Right hindlimb (tissue), 1 donor: ENCODE measurements at places on chromosomes 5 and 9.

- DNase-seq: peak; percentile 58
Measured at GRCh38 chr5:134125039-134126015, 10.8 kb downstream of the TCF7 start.

GRCh38 chr9:90433398-90433941 lies 209.2 kb downstream of the DIRAS2 start:
- peak; percentile 22 for DNase-seq

GRCh38 chr9:112226091-112226490 lies 51.0 kb upstream of the SUSD1 start:
- DNase-seq: no peak

GRCh38 chr9:120982836-120983235 lies 56.2 kb upstream of the TRAF1 start:
- DNase-seq: no peak

GRCh38 chr9:72588336-72588735 lies 66.9 kb downstream of the TMC1 start:
- DNase-seq: peak; percentile 50

DNA sequence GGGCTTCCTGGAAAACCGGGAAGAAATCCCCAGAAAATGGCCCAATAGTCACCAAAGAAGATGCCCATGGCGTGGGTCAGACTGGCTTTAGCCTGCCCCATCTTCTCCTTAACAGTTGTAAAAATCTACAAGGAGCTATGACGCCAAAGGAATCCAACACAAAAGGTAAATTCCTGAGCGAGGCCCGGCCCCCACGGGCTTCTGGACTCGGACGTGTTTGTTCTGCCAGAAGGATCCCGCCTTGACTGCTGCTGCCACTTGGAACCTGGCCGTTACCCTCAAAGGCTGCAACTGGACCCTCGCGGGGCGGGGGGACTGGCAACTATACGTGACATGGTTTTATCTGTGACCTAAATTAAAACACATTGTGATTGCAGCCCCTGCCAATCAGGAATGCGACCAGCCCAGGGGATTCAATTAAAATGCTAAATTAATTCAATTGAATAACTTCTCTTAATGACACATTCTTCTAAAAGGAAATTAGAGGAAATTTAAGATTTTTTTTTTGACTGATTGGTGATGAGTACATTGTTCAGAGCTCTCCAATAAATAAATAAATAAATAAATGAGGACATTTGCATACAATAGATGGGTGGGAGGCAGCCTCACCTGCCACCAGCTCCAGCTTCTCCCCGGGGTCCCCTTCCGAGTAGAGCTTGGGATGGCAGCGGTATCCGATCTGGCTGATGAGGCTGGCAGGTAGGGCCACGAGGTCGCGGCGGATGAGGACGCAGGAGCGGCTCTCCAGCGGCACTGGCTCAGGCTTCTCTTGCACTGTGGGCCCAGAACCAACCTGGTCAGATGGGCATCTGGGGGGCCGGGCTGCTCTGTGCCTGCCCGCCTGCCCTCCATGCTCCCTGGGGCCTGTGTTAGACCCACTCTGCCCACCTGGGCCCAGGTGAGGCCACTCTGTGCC lies 54.7 kb upstream of the UBAC1 start:
- no peak for DNase-seq

DNA sequence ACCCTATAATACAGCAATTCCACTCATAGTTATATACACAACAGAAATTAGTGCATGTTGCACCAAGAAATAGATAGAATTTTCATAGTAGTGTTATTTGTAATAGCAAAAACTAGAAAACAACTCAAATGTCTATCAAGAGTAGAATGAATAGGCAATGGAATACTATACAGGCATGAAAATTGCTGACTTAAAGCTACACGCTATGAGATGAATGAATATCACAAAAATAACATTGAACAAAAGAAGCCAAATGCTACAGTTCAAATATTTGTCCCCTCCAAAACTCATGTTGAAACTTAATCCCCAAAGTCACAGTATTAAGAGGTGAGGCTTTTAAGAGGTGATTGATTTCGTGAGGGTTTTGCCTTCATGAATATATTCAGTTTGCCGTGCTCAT lies 215.1 kb downstream of the FRMD3 start:
- DNase-seq: no peak

GRCh38 chr5:86968301-86968753 lies 299.4 kb upstream of the RASA1 start:
- DNase-seq: peak; percentile 80

DNA sequence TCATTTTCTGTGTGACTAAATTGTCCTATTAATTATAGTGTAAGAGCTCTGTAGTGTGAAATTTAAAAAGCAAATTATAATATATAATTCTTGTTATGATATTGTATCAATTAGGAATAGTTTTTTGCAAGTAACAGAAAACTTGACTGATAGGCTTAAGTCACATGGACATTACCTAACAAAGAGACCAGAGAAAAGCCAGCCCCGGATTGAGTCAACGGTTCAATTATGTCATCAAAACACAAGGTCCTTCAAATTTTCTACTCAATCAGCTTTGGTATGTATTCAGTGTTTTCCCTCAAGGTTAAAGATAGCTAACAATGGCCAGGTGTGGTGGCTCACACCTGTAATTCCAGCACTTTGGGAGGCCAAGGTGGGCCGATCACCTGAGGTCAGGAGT lies 126.7 kb upstream of the PTGER4 start:
- DNase-seq: no peak

DNA sequence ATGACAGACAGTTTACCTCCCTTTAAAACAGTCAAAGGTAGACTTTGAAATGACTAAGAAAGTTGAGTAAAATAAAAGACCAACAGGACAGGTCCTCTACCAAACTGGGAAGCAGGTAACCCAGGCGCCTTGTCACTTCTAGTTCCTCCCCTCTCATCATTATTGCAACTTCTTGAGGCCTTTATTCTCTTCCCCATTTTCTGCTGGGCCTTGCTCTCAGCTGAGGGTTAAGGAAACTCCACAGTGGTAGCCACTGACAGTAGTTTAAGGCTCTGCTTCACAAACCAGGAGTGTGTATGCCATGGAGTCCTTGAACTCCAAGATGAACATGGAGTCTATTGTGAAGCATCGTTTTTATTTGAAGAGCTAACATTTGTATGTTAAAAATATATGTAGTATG lies 36.9 kb upstream of the TCERG1 start:
- DNase-seq: no peak

- DNase-seq: no peak
Measured at GRCh38 chr5:3598769-3599211, 3.2 kb downstream of the IRX1 start.

- DNase-seq: no peak
Measured at GRCh38 chr9:32584784-32585183, 11.8 kb upstream of the NDUFB6 start.

DNA sequence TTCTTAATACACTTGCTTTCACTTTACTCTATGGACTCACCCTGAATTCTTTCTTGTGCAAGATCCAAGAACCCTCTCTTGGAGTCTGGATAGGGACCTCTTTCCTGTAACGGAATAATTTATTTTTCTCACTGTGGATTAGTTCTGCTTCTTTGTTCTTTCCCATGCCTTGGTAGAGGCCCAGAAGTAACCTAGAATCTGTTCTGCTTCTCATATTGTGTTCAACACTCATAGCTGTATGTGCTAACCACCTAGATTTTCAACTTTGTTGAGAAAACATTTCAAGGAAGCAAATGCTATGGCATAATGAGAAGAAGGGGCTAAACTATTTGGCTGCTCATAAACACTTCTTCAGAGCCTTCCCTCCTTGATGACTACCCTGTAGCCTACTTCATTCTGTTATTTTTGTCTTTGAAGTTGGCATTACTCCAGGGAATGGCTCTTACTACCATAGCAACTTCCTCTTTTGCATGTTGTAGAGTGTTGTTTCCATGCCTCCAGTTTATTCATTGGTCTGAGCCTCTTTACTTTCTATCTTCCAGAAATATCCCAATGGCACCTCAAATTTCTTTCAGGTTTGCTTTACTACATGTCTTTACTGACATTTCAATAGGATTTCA lies 74.3 kb downstream of the KIAA0825 start:
- no peak for DNase-seq

DNA sequence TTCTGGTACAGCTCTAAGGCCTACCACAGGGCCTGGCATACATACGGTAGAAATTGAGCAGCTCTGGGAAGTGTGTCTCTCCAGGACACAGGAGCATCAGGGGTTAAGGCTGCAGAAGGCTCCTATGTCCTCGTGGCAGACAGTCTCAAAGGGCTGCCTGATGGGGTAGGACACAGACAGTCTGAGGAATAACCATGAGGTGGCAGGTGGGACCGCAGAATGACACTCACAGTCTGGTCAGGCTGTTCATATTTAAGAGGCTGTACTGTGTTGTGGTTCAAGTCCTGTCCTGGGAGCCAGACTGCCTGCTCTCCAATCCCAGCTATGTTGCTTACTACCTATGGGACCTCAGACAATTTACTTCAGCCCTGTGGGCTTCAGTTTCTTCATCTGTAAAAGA lies 217.1 kb downstream of the TRIM32 start:
- DNase-seq: no peak

GRCh38 chr9:75128535-75128934 lies 40.2 kb downstream of the OSTF1 start:
- DNase-seq: no peak

GRCh38 chr5:127718181-127718580 lies 15.0 kb downstream of the CCDC192 start:
- no peak for DNase-seq

GRCh38 chr9:131856105-131856504 lies 116.2 kb upstream of the RAPGEF1 start:
- DNase-seq: no peak

GRCh38 chr9:104999136-104999535 lies 71.2 kb upstream of the ABCA1 start:
- DNase-seq: no peak

DNA sequence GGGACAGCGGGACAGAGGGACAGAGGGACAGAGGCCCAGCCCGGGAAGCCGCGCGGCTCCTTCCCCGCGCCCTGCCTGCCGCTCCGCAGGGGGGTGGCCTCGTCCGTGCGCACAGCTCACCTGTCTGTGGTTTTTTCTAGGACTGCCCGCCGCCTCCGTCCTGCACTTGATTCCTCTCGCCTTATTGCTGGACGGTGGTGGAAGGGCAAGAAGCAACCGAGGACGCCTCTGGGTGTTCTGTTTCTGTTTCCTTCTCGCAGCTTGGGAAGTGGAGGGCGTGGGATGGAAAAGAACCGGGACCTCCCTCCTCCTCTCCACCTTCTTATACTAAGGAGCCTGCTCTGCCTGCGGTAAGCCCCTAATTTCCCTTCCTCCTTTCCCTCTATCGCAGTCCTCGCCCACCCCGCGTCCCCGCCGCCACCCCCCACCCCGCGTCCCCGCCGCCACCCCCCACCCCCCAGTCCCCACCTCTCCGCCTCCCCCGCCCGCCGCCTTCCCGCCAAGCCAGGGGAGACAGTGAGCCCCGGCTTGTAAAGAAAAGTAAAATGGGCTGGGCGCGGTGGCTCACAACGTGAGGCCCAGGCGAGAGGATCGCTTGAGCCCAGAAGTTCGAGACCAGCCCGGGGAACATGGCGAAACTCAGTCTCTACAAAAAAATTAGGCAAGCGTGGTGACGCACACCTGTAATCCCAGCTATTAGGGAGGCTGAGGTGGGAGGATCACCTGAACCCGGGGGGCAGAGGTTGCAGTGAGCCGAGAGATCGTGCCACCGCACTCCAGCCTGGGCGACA lies 9.6 kb upstream of the FLT4 start:
- DNase-seq: no peak

GRCh38 chr9:14956208-14956607 lies 46.0 kb upstream of the FREM1 start:
- DNase-seq: no peak

- DNase-seq: no peak
Measured at GRCh38 chr5:50749873-50750272, 83.4 kb downstream of the PARP8 start.

DNA sequence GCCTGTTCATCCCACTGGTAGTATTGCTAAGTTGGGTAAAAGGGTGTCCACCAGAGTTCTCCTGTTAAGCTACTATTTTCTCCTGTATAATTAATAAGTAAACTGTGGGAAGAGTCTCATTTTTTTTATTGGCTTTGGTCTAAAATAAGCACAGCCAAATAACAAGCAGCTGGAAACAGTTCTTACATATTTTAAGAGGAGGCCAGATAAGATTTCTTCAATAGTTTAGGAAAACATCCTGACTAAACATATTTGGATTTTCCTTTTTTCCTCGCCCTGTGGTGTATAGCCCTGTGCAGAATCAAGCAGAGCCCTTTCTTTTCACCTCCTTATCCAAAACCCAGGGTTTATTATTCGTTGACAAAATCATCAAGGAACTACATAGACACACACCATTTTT lies 122.2 kb upstream of the ZNF608 start:
- no peak for DNase-seq

DNA sequence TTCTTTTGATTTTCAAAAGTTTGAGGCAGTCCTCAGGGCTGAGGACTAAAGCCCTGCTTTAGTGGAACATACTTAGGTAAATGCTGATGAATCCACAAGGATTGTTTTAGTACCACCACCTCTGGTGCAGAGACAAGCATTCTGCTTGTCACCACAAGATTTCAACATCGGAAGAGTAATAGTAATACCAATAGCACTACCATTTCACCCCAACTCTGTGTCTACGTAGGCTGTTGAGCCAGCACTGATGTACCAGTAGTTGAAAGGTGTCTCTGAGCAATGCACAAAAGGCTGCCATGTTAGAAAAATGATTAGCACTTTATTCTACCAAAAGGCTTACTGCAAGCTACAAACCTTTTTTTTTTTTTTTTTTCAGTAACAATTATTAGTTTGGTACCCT lies 213.2 kb upstream of the SLC24A2 start:
- DNase-seq: no peak

DNA sequence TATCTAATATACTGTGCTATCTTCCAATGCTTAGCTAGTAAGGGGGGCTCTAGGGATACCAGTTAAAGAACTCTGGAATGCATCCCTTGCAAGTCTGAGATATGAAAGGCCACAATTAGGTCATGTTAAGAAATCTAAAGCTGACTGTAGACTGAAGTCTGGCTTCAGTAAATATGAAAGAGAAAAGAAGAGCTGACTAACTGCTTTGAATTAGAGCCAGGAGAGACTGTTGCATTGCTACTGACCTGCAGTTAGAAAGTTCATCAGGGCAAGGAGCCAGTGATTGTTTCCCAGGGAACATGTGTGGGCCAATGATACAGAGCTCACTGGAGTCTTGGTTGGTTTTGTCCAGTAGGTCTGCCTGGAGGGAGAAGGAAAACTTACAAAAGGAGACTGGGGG lies 472.1 kb upstream of the TNC start:
- DNase-seq: no peak

DNA sequence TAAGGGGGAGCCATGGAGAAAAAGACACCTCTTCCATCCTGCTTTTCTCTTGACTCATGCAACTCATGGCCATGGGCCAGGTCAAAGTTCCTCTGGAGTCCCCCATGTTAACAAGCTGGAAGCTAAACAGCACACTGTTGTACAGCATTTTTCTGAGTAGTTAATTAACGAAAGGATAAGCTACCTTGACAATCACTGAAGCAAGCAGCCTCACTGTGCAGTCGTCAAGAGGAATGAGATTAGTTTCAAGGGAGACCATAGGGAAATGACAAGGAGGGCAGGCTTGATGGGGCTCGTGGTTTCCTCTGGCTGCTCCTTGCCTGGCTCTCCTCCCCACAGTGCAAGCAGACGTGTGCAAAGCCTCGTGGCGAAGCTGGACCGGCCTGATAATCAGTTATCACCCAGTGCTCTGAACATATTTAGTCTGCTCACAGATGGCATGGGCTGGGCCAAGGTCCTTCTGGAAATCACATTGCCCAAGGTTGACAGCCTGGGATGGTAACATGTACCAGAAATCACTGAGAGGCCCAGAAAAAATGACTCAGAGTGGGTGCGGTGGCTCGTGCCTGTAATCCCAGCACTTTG lies 209.5 kb downstream of the SLIT3 start:
- DNase-seq: no peak

- no peak for DNase-seq
Measured at GRCh38 chr9:133735415-133735775, 2.8 kb downstream of the SARDH start.

- no peak for DNase-seq
Measured at GRCh38 chr5:147474140-147474539, 35.7 kb downstream of the DPYSL3 start.
